ENCODE measurements at places on chromosomes 7 and 10. TPM values are rescaled to one million over a fixed set of nuclear protein-coding genes. Genes with fewer than 3 reads are reported as not detected.

- no peaks in the 10 kb centered on the region for H3K36me3 ChIP-seq
- H3K27me3 ChIP-seq, result no peaks in the 10 kb centered on the region
- peaks cover 9% of the 10 kb centered on the region for H3K4me1 ChIP-seq
- H3K27ac ChIP-seq, result no peak overlapping the region
- peak; percentile 27 for DNase-seq
- H3K4me3 ChIP-seq, result no peak overlapping the region
Measured at GRCh38 chr7:45703911-45704682, 129.9 kb downstream of the ADCY1 start.

DNA sequence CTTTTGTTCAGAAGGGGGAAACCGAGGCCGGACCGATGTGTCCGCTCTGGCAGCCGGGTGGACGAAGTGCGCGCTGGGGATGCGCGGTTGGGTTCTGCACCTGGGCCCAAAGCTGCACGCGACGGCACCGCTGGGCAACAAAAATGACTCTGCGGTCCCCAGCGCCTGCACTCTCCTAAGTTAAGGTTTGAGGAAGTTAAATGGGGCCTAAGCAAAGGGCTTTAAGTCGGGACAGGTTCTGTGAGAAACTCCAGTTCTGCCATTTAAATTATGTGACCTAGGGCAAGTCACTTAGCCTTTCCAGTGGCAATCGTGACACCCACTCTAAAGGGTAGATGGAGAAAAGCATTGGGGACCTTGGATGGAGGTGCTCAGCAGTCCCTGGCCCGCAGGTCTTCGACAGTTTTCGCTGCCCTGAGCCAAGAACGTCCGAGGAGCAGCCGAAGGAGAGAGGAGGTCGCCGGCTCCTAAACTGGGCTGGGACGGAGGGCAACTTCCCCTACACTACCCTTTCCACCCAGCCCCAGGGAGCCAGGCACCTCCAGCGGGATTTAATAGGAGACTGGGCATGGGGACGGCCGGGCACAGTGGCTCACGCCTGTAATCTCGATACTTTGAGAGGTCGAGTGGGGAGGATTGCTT lies 534 bp upstream of the ACBD5 start:
- peaks cover 43% of the 10 kb centered on the region for H3K4me1 ChIP-seq
- no peaks in the 10 kb centered on the region for H3K36me3 ChIP-seq
- no peaks in the 10 kb centered on the region for H3K27me3 ChIP-seq
- H3K4me3 ChIP-seq, result no peak overlapping the region

DNA sequence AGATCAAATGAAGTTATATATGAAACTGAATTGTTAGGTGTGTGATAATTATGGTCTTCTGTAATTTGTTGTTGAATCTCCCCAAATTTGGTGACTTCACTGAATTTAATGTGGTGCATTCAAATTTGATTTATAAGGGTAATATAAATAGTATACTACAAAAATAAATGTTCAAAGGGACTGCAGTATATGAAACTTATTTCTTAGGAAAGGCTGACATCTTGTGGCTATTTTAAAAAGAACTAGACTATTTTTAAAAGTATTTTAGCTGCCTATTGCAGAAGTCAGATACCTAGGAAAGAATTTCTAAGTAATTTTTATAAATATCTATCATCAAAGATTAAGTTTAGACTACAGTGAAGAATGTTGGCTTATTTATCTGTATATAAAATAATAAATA lies 36.6 kb downstream of the ATRNL1 start:
- H3K4me1 ChIP-seq, result no peaks in the 10 kb centered on the region
- no peak overlapping the region for H3K4me3 ChIP-seq
- no peak for DNase-seq
- H3K27ac ChIP-seq, result no peak overlapping the region
- H3K27me3 ChIP-seq, result no peaks in the 10 kb centered on the region
- H3K36me3 ChIP-seq, result no peaks in the 10 kb centered on the region

GRCh38 chr7:91127959-91128358 lies 136.3 kb upstream of the FZD1 start:
- H3K4me1 ChIP-seq, result no peaks in the 10 kb centered on the region
- no peak overlapping the region for H3K27ac ChIP-seq
- DNase-seq, result no peak
- H3K27me3 ChIP-seq, result no peaks in the 10 kb centered on the region

- DNase-seq, result peak; percentile 83
- no peak overlapping the region for H3K4me3 ChIP-seq
- H3K27ac ChIP-seq, result peak overlapping the region; percentile 5
- no peaks in the 10 kb centered on the region for H3K27me3 ChIP-seq
- H3K4me1 ChIP-seq, result peaks cover 21% of the 10 kb centered on the region
Measured at GRCh38 chr7:108335269-108335918, 120.8 kb downstream of the NRCAM start.

DNA sequence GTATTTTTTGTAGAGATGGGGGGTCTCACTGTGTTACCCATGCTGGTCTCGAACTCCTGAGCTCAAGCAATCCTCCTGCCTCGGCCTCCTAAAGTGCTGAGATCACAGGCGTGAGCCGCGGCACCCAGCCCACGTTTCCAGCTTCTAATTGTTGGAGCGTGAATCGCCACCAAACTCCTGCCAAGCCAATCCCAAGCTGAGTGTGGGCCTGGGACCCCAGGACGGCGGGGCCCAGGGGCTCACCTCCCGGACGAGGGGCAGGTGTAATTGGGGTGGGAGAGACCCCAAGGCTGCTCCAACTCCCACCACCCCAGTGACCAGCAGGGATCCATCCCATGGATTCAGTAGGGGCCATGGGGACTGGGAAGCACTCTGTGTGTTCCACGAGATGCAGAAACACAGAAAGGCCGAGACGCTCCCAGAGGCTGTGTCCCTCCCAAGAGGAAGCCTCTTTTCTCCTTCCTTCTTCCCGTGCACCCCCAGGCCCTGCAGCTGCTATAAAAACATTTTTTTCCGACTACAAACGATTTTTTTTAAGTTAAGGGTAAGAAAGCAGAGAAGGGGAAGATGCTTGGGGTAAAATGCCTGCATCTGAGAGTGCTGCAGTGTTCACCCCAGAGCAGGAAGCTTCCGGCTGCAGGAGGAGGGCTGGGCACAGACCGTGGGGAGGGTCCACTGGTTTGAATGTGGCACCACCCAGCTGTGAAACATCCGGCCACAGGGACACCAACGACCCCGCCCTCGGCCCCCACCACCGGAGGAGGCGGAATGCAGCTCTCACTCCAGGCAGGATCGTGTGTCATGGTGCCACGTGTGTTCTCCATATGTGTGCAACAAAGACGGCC lies 76.5 kb downstream of the MICALL2 start:
- H3K36me3 ChIP-seq, result no peaks in the 10 kb centered on the region
- no peaks in the 10 kb centered on the region for H3K4me1 ChIP-seq
- H3K27me3 ChIP-seq, result peaks cover 40% of the 10 kb centered on the region
- H3K27ac ChIP-seq, result no peak overlapping the region
- no peak for DNase-seq

DNA sequence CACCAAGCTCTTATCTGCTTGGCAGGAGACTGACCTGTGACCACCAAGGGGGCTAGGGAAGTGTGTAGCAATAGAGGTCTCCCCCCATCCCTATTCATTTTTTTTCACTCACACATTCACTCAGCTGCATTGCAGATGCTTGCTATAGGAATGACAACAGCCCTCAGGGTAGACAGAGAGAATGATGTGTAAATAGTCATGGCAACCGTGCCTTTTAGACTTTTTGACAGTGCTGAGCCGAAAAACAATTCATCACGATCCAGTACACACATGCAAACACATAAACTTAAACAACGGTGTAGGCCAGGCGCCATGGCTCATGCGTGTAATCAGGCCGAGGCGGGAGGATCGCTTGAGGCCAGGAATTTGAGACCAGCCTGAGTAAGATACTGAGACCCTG lies 7.6 kb upstream of the ELN start:
- DNase-seq, result no peak
- H3K27ac ChIP-seq, result no peak overlapping the region
- no peaks in the 10 kb centered on the region for H3K4me1 ChIP-seq
- no peaks in the 10 kb centered on the region for H3K36me3 ChIP-seq

PALD1 gene
- total RNA-seq, result 7.2 TPM

ABCC2 gene
- total RNA-seq, result 1.6 TPM

CFTR gene
- total RNA-seq, result not detected

IFIT2 gene
- total RNA-seq, result 14.1 TPM

Measured in adrenal gland (tissue), 19 donors.